ENCODE measurements at places on chromosomes 1 and 21.

DNA sequence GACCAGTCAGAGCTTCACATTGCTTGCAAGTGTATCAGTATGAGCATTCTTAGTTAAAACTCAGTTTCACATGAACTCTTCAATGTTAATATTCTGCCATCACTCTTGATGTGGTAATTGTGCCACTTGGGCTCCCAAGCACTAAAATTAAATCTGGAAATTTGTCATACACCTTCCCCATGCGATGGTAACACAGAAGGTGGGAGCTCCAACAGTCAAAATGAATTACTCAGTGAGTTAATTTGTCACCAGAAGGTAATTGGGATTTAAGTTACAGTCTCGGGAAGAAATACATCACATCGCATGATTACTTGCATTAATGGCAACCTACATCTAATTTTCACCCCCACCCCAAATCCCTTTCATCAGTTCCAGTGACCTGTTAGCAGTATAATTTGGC lies 376.5 kb upstream of the DAB1 start:
- no peaks in the 10 kb centered on the region for H3K4me1 ChIP-seq
- H3K36me3 ChIP-seq = no peaks in the 10 kb centered on the region
- H3K27ac ChIP-seq = no peak overlapping the region
- DNase-seq = no peak
- no peak overlapping the region for H3K4me3 ChIP-seq

- H3K27me3 ChIP-seq = no peaks in the 10 kb centered on the region
- H3K27ac ChIP-seq = no peak overlapping the region
- H3K4me3 ChIP-seq = no peak overlapping the region
- peaks cover 9% of the 10 kb centered on the region for H3K4me1 ChIP-seq
Observed at GRCh38 chr1:85652327-85652726, 55.9 kb downstream of the ZNHIT6 start.

DNA sequence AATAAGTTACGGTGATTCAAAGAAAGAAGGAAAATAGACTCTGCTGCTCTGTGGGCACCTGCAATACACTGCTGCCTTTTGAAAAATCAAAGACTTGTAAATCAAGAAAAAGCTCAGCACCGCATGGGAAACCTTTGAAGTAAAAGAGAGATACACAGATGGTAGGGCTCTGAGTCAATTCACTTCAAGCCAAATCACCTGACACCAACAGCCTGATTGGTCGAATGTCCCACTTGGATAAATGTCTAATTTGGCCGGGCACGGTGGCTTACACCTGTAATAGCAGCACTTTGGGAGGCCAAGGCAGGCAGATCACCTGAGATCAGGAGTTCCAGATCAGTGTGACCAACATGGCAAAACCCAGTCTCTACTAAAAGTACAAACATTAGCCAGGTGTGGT lies 19.2 kb upstream of the RCAN3 start:
- no peak overlapping the region for H3K27ac ChIP-seq
- H3K4me3 ChIP-seq = no peak overlapping the region
- no peak for DNase-seq
- no peaks in the 10 kb centered on the region for H3K36me3 ChIP-seq

GRCh38 chr1:235015291-235015985 lies 113.2 kb downstream of the TOMM20 start:
- H3K4me3 ChIP-seq = no peak overlapping the region
- H3K36me3 ChIP-seq = no peaks in the 10 kb centered on the region
- no peak overlapping the region for H3K27ac ChIP-seq
- no peaks in the 10 kb centered on the region for H3K27me3 ChIP-seq

DNA sequence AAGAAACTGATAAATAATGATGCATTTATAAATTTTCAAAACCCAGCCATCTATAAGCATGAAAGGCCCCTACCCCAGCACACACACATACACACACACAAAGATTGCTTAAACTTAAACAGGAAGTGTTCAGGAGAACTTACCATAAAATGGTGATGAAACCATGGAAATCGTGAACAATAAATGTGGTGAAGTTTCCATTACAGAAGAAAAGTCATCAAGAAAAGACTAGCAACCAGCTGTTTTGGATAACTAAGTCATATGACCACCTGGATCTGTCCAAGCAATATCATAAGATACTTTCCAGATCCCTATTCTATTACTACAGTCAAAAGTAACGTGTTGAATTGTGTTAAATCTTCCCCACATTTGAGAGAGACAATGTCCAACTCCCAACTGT lies 24.1 kb downstream of the RGS5 start:
- peaks cover 22% of the 10 kb centered on the region for H3K4me1 ChIP-seq
- no peak overlapping the region for H3K27ac ChIP-seq
- no peaks in the 10 kb centered on the region for H3K36me3 ChIP-seq
- DNase-seq = no peak

DNA sequence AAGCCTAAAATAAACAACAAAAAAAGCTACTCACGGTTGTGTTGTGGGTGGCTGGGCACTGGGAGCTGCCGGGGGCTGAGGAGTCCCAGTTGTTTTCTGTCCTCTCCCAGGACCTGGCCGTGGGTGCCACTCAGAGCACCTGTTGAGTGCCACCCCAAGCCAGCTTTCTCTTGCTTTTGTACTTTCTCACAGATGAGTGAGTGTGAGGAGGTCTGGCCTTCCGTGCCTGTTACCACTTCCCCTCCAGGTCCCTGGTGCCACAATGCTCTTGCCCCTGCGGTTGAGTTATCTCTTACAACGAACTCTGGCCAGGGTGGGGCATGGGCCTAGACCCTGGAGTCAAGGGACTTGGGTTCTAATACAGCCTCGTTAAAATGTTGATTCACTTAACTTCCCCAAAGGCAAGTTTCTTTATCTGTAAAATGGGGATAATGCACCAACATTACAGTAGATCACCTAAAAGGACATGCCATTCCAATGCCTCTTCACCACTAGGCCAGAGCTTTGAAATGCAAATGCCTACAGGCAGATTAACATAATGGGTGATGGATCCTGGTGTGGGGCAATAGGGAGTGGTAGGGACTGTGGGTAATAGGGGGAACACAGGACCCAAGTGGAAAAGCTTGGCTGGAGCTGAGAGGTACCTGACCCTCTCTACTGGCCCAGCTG lies at the start of gene CNR2:
Gene CNR2, minus strand, starts transcription at position 151 of the 669 bp plus-strand sequence. CDS start 37,745 bp downstream, outside the sequence.
- no peaks in the 10 kb centered on the region for H3K36me3 ChIP-seq
- H3K27me3 ChIP-seq = peaks cover 30% of the 10 kb centered on the region
- no peak within 1 kb of the TSS for H3K27ac ChIP-seq
- DNase-seq = no peak
- no peak within 1 kb of the TSS for H3K4me3 ChIP-seq

DNA sequence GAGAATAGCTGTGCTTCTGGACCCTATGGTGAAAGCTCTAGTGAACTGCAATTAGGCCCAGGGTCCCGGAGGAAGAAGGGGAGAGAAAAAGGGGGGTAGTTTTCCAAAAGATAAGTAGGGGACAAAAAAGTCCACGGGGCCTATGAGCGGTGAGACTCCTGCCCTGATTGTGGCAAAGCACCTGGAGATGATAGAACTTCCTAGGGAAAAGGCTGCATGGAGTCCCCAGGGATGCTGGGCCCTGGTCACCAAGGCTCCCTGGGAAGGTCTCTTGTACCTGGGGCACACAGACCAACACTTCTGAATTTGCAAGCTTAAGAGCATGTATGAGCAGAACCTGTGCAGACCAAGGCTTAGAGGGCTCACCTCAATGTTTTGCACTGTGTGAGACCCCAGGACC lies 5.4 kb upstream of the SHISA4 start:
- no peak overlapping the region for H3K4me3 ChIP-seq
- H3K27ac ChIP-seq = peak overlapping the region; percentile 14
- DNase-seq = no peak
- no peaks in the 10 kb centered on the region for H3K36me3 ChIP-seq
- H3K4me1 ChIP-seq = peaks cover 43% of the 10 kb centered on the region
- no peaks in the 10 kb centered on the region for H3K27me3 ChIP-seq

DNA sequence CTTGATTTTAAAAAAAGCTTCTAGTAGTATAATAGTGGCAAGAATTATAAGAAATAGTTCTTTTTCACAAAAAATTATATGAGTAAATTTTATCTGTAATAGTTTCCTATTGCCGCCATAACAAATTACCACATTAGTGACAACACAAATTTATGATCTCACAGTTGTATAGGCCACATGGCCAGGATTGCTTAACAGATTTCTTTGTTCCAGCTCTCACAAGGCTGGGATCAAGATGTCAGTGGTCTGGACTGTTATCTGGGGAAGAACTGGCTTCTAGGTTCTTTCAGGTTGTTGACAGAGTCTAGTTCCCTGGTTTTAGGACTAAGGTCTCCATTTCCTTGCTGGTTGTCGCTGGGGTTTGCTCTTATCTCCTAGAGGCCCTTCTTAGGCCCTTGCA lies 236.4 kb downstream of the USP25 start:
- H3K36me3 ChIP-seq = no peaks in the 10 kb centered on the region
- H3K4me3 ChIP-seq = no peak overlapping the region
- H3K27me3 ChIP-seq = no peaks in the 10 kb centered on the region
- no peaks in the 10 kb centered on the region for H3K4me1 ChIP-seq
- no peak overlapping the region for H3K27ac ChIP-seq

DNA sequence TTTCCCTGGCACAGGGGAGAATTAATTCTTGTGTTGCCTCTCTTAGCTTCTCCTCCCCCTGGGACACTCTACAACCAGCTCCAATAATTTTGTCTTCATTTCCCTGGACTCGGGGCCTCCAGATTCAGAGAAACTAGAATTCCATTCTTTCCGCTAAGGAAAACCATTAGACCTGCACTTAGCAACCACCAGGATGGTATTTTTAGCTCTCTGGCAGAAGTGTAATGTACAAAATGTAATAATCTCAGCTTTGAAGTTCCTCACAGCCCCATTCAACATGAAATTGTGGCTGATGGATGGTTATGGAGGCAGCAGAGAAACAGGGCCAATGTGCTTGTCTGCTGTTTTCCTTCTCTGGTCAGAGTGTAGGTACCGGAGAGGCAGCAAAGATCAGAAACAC lies 113.8 kb downstream of the KCND3 start:
- H3K27me3 ChIP-seq = no peaks in the 10 kb centered on the region
- no peaks in the 10 kb centered on the region for H3K36me3 ChIP-seq
- peak overlapping the region; percentile 47 for H3K27ac ChIP-seq
- no peak for DNase-seq
- H3K4me1 ChIP-seq = peaks cover 32% of the 10 kb centered on the region
- no peak overlapping the region for H3K4me3 ChIP-seq

DNA sequence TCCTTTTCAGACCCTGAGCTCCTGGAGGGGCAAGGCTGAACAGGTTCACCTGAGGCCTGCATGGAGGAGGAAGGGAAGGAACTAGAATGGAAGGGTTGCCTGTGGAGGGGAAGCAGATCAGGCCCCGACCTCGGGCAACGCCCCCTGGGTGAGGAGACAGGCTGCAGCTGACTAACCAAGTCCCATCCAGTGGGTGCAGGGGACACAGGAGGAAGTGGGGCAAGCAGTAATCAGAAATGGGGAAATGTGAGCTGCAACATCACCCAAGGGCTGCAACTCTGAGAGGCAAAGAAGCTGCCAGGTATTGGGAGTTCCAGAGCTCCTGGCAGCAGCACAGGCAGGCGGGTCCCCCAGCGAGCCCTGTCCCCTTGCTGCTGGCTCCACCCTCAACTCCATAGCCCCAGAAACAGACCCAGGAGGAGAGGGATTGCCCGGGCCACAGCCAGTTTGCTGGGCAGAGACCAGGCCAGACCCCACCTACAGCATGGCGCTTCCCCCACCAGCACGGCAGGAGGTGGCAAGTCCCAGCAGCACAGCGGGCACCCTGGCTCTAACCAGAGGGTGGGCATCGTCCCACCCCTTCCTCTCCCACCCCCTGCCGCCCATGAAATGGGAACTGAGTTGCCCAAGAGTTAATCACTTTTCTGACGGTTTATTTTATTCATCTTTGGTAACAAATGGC lies 38.5 kb downstream of the MRPL37 start:
- no peaks in the 10 kb centered on the region for H3K27me3 ChIP-seq
- no peaks in the 10 kb centered on the region for H3K4me1 ChIP-seq
- peaks cover 72% of the 10 kb centered on the region for H3K36me3 ChIP-seq
- no peak for DNase-seq

GRCh38 chr21:35925497-35925896 lies 134.8 kb downstream of the SETD4 start:
- H3K36me3 ChIP-seq = no peaks in the 10 kb centered on the region
- H3K4me3 ChIP-seq = no peak overlapping the region
- peak; percentile 90 for DNase-seq

DNA sequence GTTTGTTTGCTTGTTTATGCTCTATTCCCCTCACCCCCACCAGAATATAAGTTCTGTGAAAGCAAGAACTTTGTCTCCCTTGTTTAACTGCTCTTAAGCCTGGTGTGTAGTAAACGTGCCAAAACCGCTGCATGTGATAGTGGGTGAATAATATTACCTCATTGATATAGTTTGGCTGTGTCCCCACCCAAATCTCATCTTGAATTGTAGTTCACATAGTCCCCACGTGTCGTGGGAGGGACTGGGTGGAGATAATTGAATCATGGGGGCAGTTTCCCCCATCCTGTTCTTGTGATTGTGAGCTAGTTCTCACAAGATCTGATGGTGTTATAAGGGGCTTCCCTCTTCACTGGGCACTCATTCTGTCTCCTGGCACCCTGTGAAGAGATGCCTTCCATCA lies 7.6 kb downstream of the LRRC8B start:
- no peak overlapping the region for H3K4me3 ChIP-seq
- H3K4me1 ChIP-seq = no peaks in the 10 kb centered on the region
- H3K36me3 ChIP-seq = no peaks in the 10 kb centered on the region
- no peak for DNase-seq

GRCh38 chr1:200062143-200062542 lies 34.6 kb downstream of the NR5A2 start:
- H3K27me3 ChIP-seq = no peaks in the 10 kb centered on the region
- no peak for DNase-seq
- no peak overlapping the region for H3K27ac ChIP-seq
- no peaks in the 10 kb centered on the region for H3K4me1 ChIP-seq
- no peaks in the 10 kb centered on the region for H3K36me3 ChIP-seq

GRCh38 chr21:30882866-30883597 lies 1.7 kb upstream of the KRTAP11-1 start:
- no peak overlapping the region for H3K4me3 ChIP-seq
- DNase-seq = no peak
- no peaks in the 10 kb centered on the region for H3K36me3 ChIP-seq
- H3K4me1 ChIP-seq = no peaks in the 10 kb centered on the region
- no peaks in the 10 kb centered on the region for H3K27me3 ChIP-seq

GRCh38 chr1:27377760-27378495 lies 3.3 kb upstream of the FCN3 start:
- DNase-seq = no peak
- H3K4me3 ChIP-seq = no peak overlapping the region
- H3K4me1 ChIP-seq = peaks cover 3% of the 10 kb centered on the region
- no peaks in the 10 kb centered on the region for H3K36me3 ChIP-seq
- no peak overlapping the region for H3K27ac ChIP-seq

GRCh38 chr1:45827256-45827655 lies 23.8 kb downstream of the MAST2 start:
- H3K4me3 ChIP-seq = no peak overlapping the region
- no peak for DNase-seq
- H3K27ac ChIP-seq = no peak overlapping the region
- no peaks in the 10 kb centered on the region for H3K4me1 ChIP-seq

Measured in esophagus muscularis mucosa (tissue), 4 donors.